ENCODE measurements at places on chromosomes 5 and 9.

GRCh38 chr5:21684992-21685391 is 1168.2 kb downstream of the CDH12 start:
- DNase-seq = no peak

- no peak for DNase-seq
Observed at GRCh38 chr9:98634685-98635336, 73.9 kb downstream of the GABBR2 start.

GRCh38 chr9:13734601-13735000 is 455.1 kb upstream of the MPDZ start:
- no peak for DNase-seq

DNA sequence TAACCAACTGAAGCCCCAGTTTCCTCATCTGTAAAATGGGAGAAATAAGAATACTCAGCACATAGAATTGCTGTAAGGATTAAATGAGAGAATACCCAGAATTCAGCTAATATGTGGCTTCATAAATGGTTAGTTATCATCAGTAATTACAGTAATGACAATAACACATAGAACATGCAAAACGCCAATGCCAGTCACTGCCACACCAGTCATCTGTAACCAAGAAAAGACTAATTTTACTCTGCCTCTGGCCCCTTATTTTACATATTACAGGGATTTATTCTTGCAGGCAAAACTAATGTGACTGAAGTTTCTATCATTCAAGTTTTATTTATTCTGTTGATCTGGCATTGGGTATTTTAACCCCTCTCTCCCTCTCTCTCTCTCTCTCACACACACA is 46.5 kb downstream of the EBF1 start:
- no peak for DNase-seq

- no peak for DNase-seq
Observed at GRCh38 chr5:77885519-77885918, 109.4 kb upstream of the TBCA start.

GRCh38 chr5:169933127-169933526 is 47.2 kb downstream of the INSYN2B start:
- no peak for DNase-seq

DNA sequence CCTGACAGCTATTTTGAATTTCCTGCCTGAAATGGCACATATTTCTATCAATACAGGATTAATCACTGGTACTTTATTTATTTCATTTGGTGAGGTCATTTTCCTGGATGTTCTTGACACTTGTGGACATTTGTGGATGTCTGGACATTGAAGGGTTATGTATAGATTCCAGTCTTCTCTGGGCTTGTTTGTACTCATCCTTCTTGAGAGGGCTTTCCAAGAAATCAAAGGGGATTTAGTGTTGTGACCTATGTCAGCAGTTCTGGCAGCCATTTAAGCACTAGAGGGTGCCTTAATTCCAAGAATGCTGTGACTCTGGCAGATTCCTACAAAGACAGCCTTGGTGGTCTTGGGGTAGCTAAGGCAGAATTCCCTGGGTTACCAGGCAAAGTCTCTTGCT is 259.7 kb downstream of the CSNK1G3 start:
- DNase-seq = no peak

DNA sequence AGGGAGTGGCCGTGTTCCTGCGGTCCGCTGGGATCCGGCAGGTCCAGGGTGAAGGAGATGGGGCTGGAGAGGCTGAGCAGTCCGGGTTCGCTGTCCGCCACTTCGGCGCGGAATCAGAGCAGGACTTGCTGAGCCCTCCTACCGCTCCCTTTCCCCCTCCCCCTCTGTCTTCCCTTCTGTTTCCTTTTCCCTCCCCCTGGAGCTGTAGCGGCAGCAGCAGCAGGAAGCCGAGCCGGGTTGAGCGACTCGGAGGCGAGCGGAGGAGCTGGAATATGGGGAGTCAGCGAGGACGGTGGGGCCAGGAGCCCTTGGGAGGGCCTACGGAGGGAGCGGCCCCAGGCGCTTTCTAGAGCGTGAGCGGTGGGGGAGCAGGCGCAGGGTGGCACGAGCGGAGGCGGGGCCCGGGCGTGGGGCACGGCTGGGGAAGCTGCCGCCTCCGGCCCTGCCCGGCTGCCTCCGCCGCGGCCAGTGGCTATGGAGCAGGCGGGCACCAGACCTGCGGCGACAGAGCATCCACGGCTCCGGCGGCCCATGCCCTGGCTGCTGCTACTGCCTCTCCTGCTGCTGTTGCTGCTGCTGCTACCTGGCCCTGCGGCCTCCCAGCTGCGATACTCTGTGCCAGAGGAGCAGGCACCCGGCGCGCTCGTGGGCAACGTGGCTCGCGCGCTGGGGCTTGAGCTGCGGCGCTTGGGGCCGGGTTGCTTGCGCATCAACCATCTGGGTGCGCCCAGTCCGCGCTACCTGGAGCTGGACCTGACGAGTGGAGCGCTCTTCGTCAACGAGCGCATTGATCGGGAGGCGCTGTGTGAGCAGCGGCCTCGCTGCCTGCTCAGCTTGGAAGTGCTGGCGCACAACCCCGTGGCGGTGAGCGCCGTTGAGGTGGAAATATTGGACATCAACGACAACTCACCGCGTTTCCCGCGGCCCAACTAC is at the start of gene PCDHAC2:
Gene PCDHAC2 (plus strand): TSS at position 184 of the 933 bp plus-strand sequence. CDS start 291 bp downstream, at position 475.
- no peak for DNase-seq

DNA sequence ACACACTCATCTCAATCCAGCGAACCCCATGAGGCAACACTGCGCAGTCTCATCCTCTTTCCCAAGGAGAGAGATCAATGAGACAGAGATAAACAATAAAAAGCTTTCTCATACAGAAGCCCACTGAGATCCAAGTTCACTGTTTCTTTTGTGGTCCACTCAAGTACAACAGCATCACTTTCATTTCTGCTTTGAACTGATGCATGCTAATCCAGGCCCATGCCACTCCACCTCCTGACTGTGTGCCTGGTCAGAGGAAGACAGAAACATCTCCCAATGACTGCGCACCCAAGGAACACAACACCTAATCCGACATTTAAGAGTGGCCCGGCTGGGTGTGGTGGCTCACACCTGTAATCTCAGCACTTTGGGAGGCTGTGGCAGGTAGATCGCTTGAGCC is 104.0 kb downstream of the SERINC5 start:
- DNase-seq = no peak

DNA sequence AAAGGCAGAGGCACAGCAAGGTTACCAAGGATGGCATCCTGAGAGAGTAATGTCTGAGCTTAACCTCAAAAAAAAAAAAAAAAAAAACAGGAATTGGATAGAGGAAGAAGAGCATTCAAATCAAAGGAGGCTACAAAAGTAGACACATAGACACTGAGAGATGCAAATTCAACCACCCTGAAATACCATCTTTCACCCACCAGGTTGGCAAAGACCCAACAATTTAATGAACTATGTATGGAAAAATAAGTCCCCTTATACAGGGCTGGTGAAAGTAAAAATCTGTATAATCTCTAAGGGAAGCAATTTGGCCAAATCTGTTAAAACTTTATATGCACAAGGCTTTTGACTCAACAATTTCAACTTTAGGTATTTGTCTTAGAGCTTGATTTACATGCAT is 4.9 kb downstream of the NADK2 start:
- DNase-seq = peak; percentile 36

GRCh38 chr5:157710882-157711281 is 20.3 kb upstream of the THG1L start:
- no peak for DNase-seq

- DNase-seq = no peak
Observed at GRCh38 chr5:10868956-10869355, 107.9 kb upstream of the DAP start.

- DNase-seq = no peak
Observed at GRCh38 chr9:5870691-5871090, 20.0 kb upstream of the MLANA start.

DNA sequence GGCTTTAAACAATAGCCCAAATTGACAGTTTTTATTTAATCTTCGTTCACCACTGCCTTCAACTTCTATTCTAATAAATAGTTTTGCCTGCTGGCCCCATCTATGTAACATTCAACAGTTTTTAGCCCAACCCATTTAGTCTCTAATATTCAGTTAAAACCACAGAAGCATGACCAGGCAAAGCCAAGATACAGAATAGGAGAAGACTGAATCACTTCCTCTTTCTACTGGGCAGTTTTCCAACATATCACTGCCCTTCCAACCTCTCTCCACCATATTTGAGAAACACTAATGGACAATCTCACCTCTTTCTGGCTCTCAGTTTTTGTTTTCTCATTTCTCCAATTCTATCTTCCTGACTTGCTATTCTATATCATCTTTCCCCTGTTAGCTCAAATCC is 352.9 kb downstream of the DNAH5 start:
- DNase-seq = peak; percentile 61

DNA sequence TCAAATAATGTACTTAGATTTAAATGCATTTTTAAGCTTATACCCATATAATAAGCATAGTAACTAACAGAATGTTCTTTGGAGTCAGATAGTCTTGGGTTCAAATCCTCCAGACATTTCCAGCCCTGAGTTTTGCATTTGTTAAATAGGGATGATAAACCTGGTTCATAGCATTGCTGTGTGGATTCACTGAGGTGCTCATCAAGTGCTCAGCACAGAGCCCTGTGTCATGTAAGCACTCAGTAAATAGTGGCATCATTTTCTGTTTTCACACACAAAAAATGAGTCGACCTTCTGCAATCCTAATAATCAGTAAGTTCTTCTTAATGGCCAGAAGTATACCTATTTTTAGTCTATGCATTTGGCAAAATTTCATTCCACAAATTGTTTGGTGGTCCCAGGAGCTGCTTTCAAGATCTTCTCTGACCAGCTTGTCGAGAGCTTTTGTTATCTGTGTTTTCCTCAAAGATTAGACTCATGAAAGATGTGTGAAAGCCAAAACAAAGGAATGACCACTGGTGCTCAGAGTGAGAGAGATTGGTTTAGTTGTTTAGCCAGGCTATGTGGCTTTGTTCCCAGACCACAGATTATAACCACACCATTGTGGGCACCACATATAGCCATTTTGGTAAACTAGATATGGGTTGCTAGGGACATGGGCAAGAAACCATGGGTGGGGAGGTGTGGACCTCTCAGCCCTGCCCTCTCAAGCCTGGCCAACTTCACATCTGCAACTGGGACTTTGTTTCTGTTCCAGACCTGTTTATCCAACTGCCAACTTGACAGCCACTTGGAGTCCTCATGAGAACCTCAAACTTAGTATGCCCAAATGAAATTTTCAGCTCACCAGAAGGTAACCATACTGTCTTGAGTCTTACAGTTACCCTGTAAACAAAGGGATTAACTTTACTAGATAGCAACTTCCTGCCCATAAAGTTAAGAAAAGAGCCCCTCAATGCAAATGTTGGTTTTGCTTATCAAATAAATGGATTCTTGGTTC is 45.0 kb downstream of the DOCK8 start:
- peak; percentile 38 for DNase-seq

GRCh38 chr5:73182307-73182706 is 9.3 kb downstream of the TMEM174 start:
- DNase-seq = no peak

- no peak for DNase-seq
Observed at GRCh38 chr5:79255786-79256557, 20.0 kb downstream of the JMY start.
